ENCODE measurements at places on chromosomes 3 and 15.

GRCh38 chr3:134941820-134942219, 146.8 kb downstream of the EPHB1 start:
- H3K4me1 ChIP-seq = peaks cover 19% of the 10 kb centered on the region
- H3K36me3 ChIP-seq = no peaks in the 10 kb centered on the region
- H3K4me3 ChIP-seq = no peak overlapping the region

DNA sequence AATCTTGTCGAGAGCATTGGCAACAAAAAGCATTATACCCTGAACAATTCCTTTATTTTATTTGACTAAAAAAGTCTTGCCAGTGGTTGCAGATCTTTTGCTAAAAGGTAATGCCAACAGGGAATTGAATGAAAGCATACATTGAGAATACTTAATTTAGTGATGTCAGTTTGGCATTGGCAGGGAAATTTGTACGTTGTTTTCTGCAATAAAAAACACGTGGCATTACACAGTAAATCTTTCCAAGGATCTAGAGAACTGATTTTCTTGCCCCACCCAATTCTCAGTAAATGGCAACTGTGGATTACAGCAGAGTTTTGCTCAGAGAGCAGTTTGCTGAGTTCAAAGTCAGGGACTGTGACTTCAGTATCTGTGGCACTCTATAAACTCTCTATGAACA, 38.3 kb upstream of the IGSF10 start:
- no peak overlapping the region for H3K4me3 ChIP-seq
- no peak for DNase-seq
- H3K4me1 ChIP-seq = no peaks in the 10 kb centered on the region
- H3K27me3 ChIP-seq = no peaks in the 10 kb centered on the region
- H3K36me3 ChIP-seq = no peaks in the 10 kb centered on the region

DNA sequence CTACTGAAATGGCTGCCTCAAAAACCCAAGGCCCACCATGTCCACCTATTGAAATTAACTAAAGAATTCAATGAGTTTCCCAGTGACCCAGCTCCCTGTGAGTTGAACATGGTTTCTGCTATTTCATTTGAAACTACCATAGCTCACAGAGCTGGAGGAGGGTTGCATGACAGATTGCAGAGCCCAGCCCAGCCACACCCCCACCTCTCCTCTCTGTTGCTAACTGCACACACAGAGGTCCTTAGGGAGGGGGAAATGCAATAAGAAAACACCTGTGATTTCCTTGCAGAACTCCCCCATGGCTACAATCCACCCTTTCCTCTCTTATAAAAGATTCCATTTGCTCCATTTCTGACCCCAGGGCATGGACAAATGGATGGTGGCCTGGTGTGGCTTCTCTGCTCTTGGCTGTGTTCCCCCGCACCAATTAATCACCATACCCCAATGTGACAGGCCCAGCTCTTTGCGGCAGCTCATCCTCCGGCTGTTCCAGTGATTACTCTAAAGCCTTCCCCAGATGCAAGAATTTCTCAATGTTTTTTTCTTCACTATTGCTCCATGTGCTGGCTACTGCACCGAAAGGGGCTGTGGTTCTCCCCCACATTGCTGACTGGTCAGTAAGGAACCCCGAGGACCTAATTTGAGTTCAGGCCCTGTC, 208.4 kb upstream of the KBTBD8 start:
- H3K27ac ChIP-seq = no peak overlapping the region
- H3K36me3 ChIP-seq = no peaks in the 10 kb centered on the region
- no peak for DNase-seq

- DNase-seq = no peak
- H3K27me3 ChIP-seq = no peaks in the 10 kb centered on the region
Observed at GRCh38 chr3:176987901-176988650, 209.2 kb downstream of the TBL1XR1 start.

DNA sequence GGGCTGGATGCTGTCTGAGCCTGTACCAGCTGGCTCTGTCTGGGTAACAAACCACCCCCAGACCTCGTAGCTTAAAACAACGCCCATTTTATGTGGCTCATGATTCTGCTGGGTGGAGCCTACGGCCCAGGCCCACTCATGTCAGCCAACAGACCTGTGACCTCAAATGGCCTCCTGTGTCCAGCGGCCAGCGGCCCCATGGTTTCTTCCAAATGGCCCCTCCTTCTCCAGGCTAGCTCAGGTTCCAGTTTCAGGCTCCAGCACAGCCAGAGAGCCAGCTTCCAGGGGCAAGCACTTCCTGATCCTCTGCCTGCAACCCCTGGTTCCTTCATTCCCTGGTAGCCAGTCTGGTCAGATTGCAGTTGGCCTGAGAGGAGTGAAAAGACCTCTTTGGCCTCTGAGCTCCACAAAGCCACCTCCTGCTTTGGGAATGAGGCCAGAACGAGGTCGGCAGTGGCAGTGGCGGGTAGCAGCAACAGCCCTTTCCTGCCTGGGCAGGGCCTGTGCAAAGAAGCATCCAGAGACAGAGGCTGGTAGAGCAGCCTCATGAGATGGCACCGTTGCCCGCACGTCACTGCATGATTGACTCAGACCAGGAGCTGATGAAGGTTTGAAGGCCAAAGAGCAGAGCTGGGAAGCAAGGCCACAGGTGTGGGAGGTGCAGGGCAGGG, 21.0 kb upstream of the PLXNA1 start:
- H3K4me3 ChIP-seq = no peak overlapping the region
- DNase-seq = no peak
- no peaks in the 10 kb centered on the region for H3K36me3 ChIP-seq
- H3K4me1 ChIP-seq = peaks cover 13% of the 10 kb centered on the region
- H3K27me3 ChIP-seq = no peaks in the 10 kb centered on the region

GRCh38 chr3:53715815-53716483, 130.3 kb downstream of the CHDH start:
- no peak for DNase-seq
- H3K27me3 ChIP-seq = no peaks in the 10 kb centered on the region
- H3K4me3 ChIP-seq = no peak overlapping the region
- H3K4me1 ChIP-seq = peaks cover 2% of the 10 kb centered on the region
- no peak overlapping the region for H3K27ac ChIP-seq
- H3K36me3 ChIP-seq = no peaks in the 10 kb centered on the region
